ENCODE measurements at places on chromosomes 2 and 18. TPM values are rescaled to one million over a fixed set of nuclear protein-coding genes. Genes with fewer than 3 reads are reported as not detected.

DNA sequence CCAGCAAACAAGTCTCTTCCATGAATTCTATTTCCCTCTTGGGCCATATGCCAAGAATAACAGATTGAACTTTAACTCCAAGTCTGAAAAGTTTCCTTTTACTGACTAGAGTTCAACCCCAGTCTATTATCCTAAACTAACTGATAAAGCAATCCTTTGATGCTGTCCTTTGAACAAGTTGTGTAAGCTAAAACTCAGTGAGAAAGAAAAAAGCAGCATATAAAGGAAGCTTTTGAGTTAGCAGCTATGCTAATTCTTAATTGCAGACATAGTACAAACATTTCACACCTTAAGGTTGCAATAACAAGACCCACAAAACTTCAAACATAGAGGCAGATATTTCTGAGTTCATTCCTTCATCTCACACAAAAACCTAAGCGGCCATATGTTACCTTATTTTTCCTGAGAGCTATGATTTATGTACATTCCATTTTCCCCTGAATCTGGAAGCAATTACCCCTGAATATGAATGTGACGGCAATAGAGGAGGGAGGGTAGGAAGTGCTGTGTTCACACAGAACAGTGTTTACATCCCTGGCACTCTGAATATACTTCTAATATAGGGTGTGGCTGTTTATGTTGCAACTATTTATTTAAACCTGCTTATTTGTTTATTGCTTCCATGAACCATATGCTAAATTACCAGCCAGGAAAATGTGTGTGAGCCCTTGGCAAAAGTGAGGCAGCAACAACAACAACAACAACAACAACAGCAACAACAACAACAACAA is 180.6 kb downstream of the IRS1 start:
- H3K4me3 ChIP-seq: no peak overlapping the region
- no peaks in the 10 kb centered on the region for H3K36me3 ChIP-seq
- no peaks in the 10 kb centered on the region for H3K27me3 ChIP-seq
- H3K4me1 ChIP-seq: peaks cover 10% of the 10 kb centered on the region
- no peak for DNase-seq

GRCh38 chr2:76546207-76546606 is 835.5 kb upstream of the GCFC2 start:
- H3K27ac ChIP-seq: no peak overlapping the region
- H3K27me3 ChIP-seq: no peaks in the 10 kb centered on the region
- no peaks in the 10 kb centered on the region for H3K36me3 ChIP-seq
- no peak overlapping the region for H3K4me3 ChIP-seq
- no peak for DNase-seq

DNA sequence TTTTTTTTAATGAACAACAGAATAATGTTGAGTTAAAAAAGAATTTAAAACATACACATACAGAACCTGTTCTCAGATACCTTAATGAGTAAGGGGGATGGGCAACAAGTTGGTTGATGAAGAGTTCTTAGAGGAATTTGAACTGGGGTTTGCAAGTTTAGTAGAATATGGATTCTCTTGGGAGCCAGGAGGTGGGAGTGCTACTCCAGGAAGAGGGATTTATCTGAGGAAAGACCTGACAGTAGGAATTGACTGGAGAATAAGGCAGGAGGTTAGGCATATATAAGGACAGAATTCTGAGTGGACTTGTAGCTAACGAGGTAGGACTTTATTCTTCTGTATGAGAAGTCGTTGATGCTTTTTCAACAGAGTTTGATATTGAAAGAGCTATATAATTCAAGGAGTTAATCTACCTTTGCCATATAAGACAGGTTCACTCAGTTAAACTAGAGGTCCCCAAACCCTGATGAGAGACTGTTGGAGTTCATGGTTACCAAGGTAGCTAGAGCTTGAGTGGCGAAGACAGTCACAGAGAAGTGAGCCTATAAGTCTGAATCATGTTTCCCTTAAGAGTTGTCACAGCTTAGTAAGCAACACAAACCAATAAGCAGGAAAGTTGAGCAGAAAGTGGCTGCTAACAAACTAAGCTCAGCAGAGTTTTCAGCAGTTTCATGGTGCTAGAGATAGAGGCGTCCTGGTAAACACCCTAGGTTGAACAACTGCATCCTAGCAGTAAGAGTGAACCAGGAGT is 88.2 kb downstream of the NCOA1 start:
- H3K27me3 ChIP-seq: no peaks in the 10 kb centered on the region
- no peak for DNase-seq
- H3K4me3 ChIP-seq: no peak overlapping the region
- H3K4me1 ChIP-seq: peaks cover 36% of the 10 kb centered on the region
- H3K27ac ChIP-seq: no peak overlapping the region
- H3K36me3 ChIP-seq: no peaks in the 10 kb centered on the region

- H3K4me1 ChIP-seq: no peaks in the 10 kb centered on the region
- no peak overlapping the region for H3K27ac ChIP-seq
- no peaks in the 10 kb centered on the region for H3K36me3 ChIP-seq
Measured at GRCh38 chr18:9969247-9969646, 55.4 kb downstream of the VAPA start.

DNA sequence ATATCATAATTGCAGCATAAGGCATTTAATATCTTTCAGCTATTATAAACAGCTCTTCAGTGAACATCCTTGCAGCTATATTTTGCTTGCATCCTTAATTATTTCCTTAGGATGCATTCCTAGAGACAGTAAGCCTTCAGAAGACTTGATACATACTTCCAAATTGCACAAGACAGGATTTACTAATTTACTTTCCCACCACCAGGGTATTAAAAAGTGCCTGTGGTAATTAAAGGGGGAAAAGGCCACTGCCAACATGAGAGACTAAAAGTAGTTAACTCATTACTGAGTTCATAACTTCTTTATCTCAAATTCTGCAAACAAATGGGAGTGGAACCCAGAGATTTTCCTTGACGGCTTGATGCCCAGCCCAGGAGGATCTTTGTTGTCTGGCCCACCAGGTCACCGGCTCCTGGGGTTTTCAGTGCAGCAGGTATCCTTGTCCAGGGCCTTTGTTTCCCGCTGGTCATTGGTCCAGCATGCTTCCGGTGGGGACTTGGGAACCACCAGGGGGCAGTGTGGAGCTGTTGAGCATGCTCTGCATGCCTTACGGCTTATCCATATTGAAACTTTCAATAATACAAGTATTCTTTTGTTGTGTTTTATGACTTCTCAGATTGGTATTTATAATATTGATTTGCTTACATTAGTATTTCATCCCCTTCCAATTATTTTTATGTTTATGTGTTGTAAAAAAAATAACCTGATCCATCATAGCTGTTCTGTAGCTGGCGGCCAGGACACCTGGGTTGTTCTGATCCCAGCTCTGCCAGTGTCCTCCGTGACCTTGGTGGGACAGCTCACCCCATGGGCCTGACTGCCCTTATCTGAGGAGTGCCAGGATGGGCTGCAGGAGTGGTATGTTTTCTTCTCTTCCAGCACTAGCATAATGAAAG is 61.4 kb downstream of the TGOLN2 start:
- no peaks in the 10 kb centered on the region for H3K36me3 ChIP-seq
- DNase-seq: peak; percentile 86
- no peak overlapping the region for H3K4me3 ChIP-seq

DNA sequence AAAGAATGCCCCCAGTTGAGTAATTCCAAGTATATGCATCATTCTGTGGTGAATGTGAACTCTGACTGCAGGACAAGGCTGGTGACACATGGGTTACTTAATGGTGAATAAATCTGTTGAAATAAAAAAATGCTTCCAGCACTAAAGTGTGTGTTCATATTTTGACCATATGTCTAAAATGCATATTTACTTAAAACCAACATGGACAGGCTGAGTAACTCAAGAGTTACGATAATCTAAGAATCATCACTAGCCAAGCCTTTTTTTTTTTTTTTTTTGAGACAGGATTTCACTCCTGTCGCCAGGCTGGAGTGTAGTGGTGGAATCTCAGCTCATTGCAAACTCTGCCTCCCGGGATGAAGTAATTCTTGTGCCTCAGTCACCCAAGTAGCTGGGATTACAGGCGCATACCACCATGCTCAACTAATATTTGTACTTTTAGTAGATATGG is 47.1 kb upstream of the CCBE1 start:
- no peaks in the 10 kb centered on the region for H3K4me1 ChIP-seq
- no peak overlapping the region for H3K4me3 ChIP-seq
- DNase-seq: no peak
- no peaks in the 10 kb centered on the region for H3K36me3 ChIP-seq
- H3K27ac ChIP-seq: no peak overlapping the region

- DNase-seq: no peak
- H3K36me3 ChIP-seq: no peaks in the 10 kb centered on the region
- H3K4me1 ChIP-seq: peaks cover 40% of the 10 kb centered on the region
- no peak overlapping the region for H3K27ac ChIP-seq
- H3K4me3 ChIP-seq: no peak overlapping the region
Measured at GRCh38 chr2:144454466-144455287, 65.2 kb downstream of the ZEB2 start.

DNA sequence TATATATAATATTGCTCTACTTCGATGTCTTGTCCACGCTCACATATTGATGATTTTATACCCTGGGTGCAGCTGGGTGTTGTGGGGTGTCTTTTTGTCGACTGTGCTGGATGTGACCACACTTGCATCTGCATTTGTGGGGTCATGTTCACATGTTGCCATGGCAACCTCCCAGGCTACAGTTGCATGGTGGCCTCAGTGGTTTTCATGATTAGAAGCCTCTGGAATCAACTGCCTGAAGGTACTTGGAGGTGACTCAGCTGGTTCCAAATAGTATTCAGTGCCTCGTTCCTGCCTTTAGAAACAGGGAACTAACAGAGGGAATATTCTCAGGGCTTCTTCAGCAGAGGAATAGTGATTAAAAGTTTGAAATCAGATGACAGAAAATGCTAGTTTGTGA is 166.3 kb upstream of the NYAP2 start:
- H3K36me3 ChIP-seq: no peaks in the 10 kb centered on the region
- H3K4me3 ChIP-seq: no peak overlapping the region
- DNase-seq: no peak
- no peaks in the 10 kb centered on the region for H3K27me3 ChIP-seq
- H3K4me1 ChIP-seq: no peaks in the 10 kb centered on the region

- no peak overlapping the region for H3K4me3 ChIP-seq
- DNase-seq: no peak
- no peak overlapping the region for H3K27ac ChIP-seq
- no peaks in the 10 kb centered on the region for H3K4me1 ChIP-seq
- H3K27me3 ChIP-seq: no peaks in the 10 kb centered on the region
Measured at GRCh38 chr18:39604836-39605235, 2039.2 kb upstream of the CELF4 start.

- DNase-seq: peak; percentile 72
- no peaks in the 10 kb centered on the region for H3K27me3 ChIP-seq
Measured at GRCh38 chr2:43210467-43211303, 15.7 kb downstream of the ZFP36L2 start.

GRCh38 chr18:5142859-5143258 is 54.2 kb downstream of the AKAIN1 start:
- no peaks in the 10 kb centered on the region for H3K36me3 ChIP-seq
- H3K27ac ChIP-seq: no peak overlapping the region
- DNase-seq: no peak
- no peak overlapping the region for H3K4me3 ChIP-seq

DNA sequence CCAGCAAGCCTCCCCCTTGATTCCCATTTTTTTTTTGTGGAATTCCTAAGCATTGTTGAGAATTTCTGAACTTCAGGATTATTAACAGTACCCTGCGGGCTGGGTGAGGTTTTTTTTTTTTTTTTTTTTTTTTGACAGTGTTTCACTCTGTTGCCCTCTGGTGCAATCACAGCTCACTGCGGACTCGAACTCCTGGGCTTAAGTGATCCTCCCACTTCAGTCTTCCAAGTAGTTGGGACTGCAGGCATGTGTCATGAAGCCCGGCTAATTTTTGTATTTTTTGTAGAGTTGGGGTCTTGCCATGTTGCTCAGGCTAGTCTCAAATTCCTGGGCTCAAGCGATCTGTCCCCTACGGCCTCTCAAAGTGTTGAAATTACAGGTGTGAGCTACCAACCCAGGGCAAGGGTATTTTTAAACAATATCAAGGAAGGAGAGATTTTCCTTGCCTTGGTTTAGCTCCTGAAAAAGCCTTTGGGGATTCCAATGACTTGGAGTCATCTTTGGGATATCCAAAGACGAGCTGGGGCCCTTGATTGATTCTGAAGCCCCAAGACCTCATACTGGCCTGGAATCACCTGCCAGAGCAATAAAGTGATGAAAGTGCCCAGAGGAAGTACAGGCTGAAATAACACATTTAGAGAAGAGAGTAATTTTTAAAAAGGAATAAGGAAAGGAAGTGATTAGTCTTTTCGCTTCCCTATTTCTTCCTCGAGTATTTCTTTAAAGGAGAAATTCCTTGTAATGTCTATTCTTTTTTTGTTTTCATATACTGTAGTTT is 240.2 kb downstream of the TGIF1 start:
- no peak overlapping the region for H3K27ac ChIP-seq
- DNase-seq: no peak
- H3K27me3 ChIP-seq: no peaks in the 10 kb centered on the region
- no peaks in the 10 kb centered on the region for H3K36me3 ChIP-seq
- H3K4me1 ChIP-seq: no peaks in the 10 kb centered on the region

DNA sequence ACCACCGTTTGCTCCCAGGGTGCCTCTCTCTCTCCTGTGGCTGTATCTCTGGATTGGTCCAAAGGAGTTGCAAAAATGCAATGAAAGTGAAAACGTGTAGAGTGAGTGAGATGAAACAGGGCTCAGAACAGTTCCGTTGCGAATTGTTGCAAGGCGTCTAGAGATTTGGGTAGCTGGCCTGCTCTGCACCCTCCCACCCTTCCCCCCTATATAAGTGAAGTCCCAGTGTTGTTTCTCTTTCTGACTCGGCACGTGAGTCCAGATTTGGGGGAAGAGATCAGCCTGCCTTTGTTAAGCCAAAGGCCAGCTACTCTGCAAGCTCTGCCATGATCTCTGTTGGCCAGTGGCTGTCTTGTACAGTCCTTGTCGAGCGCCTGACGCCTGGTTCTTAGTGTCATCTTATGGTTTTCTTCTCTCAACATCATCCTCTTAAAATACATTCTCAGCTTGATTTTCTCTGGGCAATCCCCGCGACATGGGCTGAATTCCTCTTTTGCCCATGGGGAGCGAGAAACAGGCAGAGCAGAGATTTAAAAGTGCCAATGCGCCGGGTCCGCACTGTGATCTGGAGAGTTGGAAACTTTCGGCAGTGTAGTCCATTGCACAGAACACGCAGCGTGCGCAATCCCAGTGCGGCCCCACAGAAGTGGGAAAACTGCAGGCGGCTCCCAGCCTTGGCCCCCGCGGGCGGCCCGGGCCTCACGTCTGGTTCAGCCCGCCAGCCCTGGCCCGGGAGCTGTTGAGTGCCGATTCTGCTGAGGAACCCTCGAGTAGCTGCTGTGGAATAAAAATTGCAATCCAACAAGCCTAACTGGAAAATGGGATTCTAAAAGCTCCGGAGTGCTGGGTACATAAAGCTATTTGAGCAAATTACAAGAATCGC is 9.3 kb downstream of the MEIS1 start:
- H3K4me3 ChIP-seq: no peak overlapping the region
- no peaks in the 10 kb centered on the region for H3K4me1 ChIP-seq
- H3K27me3 ChIP-seq: no peaks in the 10 kb centered on the region
- no peak overlapping the region for H3K27ac ChIP-seq

The PJVK gene
- total RNA-seq: 1.2 TPM

The PTPRN gene
- not detected for total RNA-seq

The PRKAG3 gene
- 187 TPM for total RNA-seq

The CNGA3 gene
- not detected for total RNA-seq

The HK2 gene
- 47.9 TPM for total RNA-seq

The SUCLG1 gene
- 143 TPM for total RNA-seq

The SAG gene
- not detected for total RNA-seq

The IL1RN gene
- 0.24 TPM for total RNA-seq
